ENCODE measurements at places on chromosomes 16 and 17.

GRCh38 chr16:15741207-15741871 is 91.3 kb downstream of the NDE1 start:
- no peak for DNase-seq

GRCh38 chr16:53952215-53953208 is 248.6 kb downstream of the FTO start:
- DNase-seq = no peak

- DNase-seq = no peak
Measured at GRCh38 chr17:40068584-40068916, 5.8 kb downstream of the THRA start.

- DNase-seq = no peak
Measured at GRCh38 chr16:12907670-12908233, 6.4 kb downstream of the SHISA9 start.

- DNase-seq = peak; percentile 42
Measured at GRCh38 chr17:42697108-42697811, 14.9 kb downstream of the CNTNAP1 start.

GRCh38 chr17:59607817-59608403 is 11.8 kb upstream of the CLTC start:
- DNase-seq = no peak
